Astrocyte of the spinal cord (primary cell): ENCODE measurements at places on chromosomes 4 and X.

GRCh38 chr4:153234885-153235284 lies 30.6 kb downstream of the TRIM2 start:
- peak; percentile 42 for DNase-seq

DNA sequence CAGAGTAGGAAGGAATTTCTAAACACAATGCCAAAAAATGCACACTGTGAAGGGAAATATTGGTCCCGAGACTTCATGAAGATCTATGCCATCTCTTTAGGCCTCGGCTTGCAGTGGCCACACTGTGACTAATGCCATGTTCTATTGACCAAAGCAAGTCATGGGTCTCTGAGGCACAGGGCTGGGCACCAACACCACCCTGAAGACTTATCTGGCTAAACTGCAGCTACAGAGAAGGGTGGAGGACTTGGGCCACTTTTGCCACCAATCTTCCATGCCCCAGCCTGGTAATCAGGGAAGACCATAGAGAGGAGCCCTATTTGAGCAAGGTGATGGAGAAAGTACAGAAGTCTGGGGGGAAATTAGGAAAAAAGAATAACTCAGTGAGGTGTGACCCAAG lies 42.1 kb downstream of the HMX1 start:
- DNase-seq, result no peak

GRCh38 chr4:75189711-75190335 lies 256.9 kb downstream of the PARM1 start:
- no peak for DNase-seq

GRCh38 chr4:122689972-122690371 lies 42.5 kb upstream of the BBS12 start:
- DNase-seq, result no peak
